Cardiac septum (tissue), 1 donor: ENCODE measurements at places on chromosomes 5 and 9. TPM values are rescaled to one million over a fixed set of nuclear protein-coding genes. Genes with fewer than 3 reads are reported as not detected.

Gene IL9
- total RNA-seq, result not detected

Gene WDR41
- total RNA-seq, result 35.1 TPM

Gene TEX48
- not detected for total RNA-seq

Gene SV2C
- 0.67 TPM for total RNA-seq

Gene TXN
- 60.0 TPM for total RNA-seq

Gene HSD17B3
- total RNA-seq, result 1.3 TPM

Gene TAF1L
- total RNA-seq, result not detected

Gene TMEM174
- total RNA-seq, result not detected

Gene BARX1
- 0.19 TPM for total RNA-seq

Gene PCDHGA3
- 22.9 TPM for total RNA-seq

Gene MEIKIN
- not detected for total RNA-seq

Gene SEMA5A
- total RNA-seq, result 75.8 TPM

Gene TBC1D9B
- total RNA-seq, result 41.3 TPM

Gene APBA1
- total RNA-seq, result 1.9 TPM

Gene TAF11L2
- not detected for total RNA-seq

Gene EEIG1
- 24.1 TPM for total RNA-seq

Gene OCLN
- total RNA-seq, result 0.51 TPM

Gene LHX3
- total RNA-seq, result not detected

Gene RNF20
- 58.4 TPM for total RNA-seq

Gene TMEM232
- 1.7 TPM for total RNA-seq

Gene FOXD4L6
- not detected for total RNA-seq

Gene MTRR
- total RNA-seq, result 37.2 TPM

Gene ZCCHC9
- 10.9 TPM for total RNA-seq

Gene PCDHGB4
- 12.5 TPM for total RNA-seq

Gene FBXO38
- total RNA-seq, result 61.3 TPM

Gene MAST4
- total RNA-seq, result 91.4 TPM

Gene SHISAL2B
- not detected for total RNA-seq

Gene CLPTM1L
- 42.6 TPM for total RNA-seq
